CD4-positive, alpha-beta T cell treated with Interleukin-15 for 4 hours (primary cell): ENCODE measurements at places on chromosomes 6 and 20.

DNA sequence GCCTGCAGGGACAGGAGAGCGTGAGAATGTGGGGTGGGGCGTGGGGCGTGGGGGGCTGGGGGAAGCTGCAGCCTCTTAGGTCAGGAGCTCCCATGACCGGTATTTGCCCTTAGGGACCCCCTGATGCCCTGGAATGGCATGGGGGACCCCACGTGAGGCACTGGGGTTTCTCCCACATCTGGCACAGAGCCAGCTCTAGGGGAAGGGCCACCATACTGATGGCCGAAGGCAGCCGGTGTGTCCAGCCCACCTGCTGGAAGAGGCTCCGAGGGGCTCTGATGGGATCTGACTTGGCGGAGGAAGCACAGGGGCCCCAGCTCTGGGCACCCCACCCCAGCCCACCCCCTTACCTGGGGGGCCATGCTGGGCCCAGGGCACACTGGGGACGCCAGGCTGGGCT lies 10.8 kb downstream of the GATA5 start:
- no peak for DNase-seq

- DNase-seq = no peak
Measured at GRCh38 chr20:44768256-44768655, 22.6 kb downstream of the KCNK15 start.

DNA sequence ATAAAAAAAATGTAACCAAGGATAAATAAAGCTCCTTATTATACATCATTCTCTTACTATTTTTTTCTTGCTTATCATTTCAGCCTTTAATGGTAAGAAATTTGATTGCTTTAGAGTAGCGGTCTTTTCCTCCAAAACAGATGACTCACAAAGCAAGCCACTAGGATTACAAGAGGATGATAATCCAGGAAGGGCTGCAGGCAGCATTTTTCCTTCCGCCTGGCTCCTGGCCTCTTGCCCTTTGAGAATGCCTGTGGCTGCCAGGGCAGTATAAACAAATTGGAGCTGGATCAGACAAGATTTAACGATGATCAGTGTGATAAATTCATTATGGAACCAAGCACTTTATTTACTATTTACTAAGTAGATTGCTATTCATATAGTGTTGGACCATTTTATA lies 9.7 kb upstream of the FBXL4 start:
- no peak for DNase-seq

DNA sequence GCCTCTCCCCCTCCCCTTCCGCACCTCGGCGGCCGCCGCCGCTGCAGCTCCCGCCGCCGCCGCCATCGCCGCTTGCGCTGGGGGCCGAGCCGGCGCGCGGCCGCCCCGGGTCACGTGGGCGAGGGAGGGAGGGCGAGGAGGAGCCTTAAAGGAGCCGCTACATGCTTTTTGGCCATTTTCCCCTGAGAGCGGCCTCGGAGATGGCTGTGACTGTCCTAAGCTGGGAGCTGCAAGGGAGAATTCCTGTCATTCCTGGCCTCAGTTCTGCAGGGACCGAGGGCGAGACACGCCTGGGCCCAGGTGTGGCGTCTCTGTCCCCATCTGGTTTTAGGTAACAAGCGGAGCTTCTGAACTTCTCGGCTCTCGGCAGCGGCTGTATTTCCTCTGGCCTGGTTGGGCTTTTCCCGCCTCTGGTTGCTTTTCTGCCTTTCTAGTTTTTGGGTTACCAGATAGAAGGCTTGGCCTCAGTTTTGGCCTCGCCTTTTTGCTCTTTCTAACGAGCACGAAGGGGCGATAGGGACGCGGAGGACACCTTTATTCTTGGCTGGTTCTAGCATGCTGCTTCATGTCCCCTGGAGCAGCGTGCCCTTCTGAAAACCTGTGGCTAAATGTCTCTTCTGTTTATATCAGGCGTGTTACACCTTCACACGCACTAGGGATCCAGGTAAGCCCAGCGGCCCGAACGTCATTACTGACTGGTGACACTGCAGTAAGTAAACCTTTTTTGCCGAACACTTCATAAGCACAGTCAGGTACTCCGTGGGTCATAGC lies at the start of gene EHMT2:
EHMT2 (minus strand) TSS at position 87 of the 771 bp plus-strand sequence; CDS start at position 66, 21 bp downstream.
- peak; percentile 80 for DNase-seq

DNA sequence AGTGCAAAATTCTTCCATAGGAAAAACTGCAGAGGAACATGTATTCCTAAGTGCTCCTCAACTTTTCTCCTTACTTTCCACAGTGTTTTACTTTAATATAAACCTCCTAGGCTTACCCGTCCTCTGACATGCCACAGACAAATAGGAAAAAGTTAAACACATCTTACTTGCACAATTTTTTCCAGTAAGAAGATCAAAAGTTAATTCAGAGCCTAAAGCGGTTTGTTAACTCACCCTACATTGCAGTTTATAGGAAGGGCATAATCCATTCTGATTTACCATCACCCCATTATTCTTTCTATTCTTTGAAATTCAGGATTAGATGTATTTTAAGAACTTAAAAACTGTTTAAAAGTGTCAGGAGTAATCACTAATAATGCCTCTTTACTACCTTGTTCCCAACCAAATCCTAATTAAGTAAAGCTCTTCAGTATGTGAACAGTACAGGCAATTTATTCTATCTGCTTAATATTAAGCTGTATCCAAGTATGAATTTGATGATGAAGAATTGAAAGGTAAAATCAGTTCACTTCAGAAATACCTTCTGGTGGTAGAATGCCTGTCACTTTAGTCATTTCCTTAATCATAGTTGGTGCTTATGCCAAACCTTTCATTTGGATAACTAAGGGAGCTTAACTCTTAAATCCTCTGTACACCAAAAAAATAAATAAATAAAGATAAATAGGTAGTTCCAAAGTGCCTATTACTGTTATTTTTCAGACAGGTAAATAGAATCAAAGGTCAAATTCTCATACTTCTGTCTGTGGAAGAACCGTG lies 292.0 kb downstream of the ALDH8A1 start:
- no peak for DNase-seq

- no peak for DNase-seq
Measured at GRCh38 chr6:96620851-96621250, 57.9 kb downstream of the FHL5 start.

- DNase-seq = no peak
Measured at GRCh38 chr6:115783402-115784061, 277.2 kb downstream of the FRK start.

DNA sequence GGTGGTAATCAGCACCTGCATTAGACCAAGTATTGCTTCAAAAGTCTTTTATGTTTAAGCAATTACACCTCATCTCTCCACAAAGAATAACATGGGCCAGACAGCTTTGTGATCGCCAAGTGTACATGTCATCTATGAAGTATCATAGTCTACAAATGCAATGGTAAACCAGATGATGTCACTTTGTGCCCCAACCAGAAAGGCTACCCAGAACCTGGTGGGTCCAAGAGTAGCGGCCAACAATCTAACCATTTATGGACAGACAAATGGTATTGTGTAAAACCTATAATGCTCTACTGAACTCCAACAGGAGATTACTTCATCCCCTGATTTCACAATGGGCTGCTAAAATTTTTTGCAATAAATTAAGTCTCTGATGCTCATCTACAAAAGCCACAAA lies 295.9 kb downstream of the GMDS start:
- no peak for DNase-seq

DNA sequence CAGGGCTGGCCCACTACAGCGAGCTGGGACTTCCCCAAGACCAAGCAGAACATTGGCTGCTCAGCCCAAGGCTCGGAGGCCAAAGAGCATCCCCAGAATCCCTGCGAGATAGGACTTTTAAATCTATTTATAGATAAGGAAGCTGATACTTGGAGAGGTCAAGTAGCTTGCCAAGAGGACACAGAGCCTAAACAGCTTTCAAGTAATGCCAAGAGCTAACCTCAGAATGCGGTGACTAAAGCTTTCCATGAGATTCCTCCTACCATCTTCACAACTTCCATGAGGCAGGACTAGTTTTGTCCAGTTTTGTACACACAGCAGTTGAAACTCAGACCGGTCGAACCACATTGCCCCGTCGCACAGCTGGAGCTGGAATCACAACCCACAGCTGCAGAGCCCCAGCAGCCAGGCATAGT lies 168.1 kb upstream of the TOP1 start:
- DNase-seq = no peak

- DNase-seq = no peak
Measured at GRCh38 chr6:38603966-38604365, 35.8 kb downstream of the BTBD9 start.

GRCh38 chr6:84967389-84967788 lies 203.0 kb upstream of the TBX18 start:
- DNase-seq = no peak

DNA sequence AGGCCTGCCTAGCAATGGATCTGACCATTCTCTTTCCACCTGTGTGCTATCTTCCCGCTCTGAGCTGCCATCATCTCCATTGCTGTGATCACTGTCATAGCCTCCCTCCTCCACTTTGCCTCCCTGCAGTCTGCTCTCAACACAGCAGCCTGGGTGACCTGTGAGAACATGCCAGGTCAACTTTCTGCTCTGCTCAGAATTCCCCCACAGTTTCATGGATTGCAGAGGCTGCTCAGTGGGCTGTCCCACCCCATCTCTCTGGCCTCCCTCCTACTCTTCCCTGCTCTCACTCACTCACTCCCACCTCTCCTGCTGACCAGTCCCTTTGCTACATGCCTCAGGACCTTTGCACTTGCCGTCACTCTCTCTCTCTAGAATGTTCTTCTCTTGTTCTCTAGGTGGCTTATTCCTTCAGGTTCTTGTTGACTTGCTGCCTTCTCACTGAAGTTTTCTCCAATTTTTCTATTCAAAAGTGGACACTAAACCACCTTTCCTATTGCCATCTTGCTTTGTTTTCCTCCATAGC lies 159.9 kb downstream of the CD83 start:
- DNase-seq = no peak

DNA sequence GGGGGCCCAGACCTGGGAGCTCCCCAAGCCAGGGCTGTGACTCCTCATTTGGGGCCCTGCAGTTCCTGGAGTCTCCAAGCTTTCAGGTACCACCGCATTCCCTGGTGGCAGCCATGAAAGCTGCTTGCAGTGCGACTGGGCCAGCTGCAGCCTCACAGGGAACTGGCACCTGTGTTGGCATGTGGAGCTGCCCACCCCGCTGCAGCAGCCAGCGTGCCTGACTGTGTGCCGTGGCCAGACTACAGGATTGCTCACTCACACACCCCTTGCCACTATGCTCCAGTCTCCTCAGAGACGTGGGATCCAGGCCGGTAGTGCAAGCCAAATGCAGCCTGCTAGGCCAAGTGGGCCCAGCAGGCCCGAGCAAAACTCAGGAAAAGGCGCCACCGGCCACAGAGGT lies 450.7 kb downstream of the COL12A1 start:
- DNase-seq = no peak

GRCh38 chr6:159646733-159647132 lies 46.3 kb downstream of the SOD2 start:
- no peak for DNase-seq

GRCh38 chr6:47152666-47153403 lies 110.7 kb upstream of the ADGRF1 start:
- DNase-seq = no peak

DNA sequence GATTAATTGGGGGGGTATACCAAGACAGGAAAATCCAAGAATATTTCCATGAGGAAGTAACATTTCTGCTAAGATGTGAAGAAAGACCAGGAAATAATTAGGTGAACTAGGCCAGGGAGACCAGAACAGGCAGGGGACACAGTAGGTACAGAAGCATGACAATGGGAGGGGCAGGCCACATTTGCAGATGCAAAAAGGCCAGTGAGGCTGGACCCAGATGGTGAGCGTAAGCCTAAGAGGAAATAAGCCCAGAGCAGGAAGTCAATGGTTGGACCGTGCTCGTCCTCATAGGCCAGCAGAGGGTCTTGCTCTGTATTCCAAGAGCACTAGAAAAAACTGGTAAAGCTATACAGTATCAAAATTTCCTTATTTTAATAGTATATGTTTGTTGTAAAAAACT lies 9.4 kb downstream of the CEP162 start:
- DNase-seq = no peak

- no peak for DNase-seq
Measured at GRCh38 chr6:38687043-38687353, 15.9 kb downstream of the GLO1 start.

GRCh38 chr6:69866351-69866769 lies at the start of gene COL19A1:
Gene COL19A1, plus strand, starts transcription at chr6:69866556. Its CDS starts 13,012 bp downstream, at chr6:69879568.
- DNase-seq = peak; percentile 18

DNA sequence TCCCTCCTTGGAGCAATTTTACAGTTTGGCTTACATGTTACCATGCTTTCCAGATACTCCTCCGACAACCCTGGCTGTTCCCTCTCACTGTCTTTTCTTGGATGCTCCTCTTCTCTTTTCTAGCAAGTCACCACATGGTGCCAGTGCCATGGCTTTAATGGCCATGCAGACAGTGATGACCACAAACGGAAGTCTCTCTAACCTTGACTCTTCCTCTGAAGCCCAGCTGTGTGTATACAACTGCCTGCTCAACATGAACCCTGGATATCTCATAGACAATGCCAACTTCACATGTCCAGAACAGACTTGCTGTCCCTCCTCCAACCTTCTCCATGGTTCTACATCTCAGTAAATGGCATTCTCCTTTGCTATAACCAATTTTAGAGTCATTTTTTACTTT lies 49.8 kb upstream of the NEDD9 start:
- no peak for DNase-seq

- peak; percentile 42 for DNase-seq
Measured at GRCh38 chr6:109036574-109037294, 57.9 kb downstream of the SESN1 start.

DNA sequence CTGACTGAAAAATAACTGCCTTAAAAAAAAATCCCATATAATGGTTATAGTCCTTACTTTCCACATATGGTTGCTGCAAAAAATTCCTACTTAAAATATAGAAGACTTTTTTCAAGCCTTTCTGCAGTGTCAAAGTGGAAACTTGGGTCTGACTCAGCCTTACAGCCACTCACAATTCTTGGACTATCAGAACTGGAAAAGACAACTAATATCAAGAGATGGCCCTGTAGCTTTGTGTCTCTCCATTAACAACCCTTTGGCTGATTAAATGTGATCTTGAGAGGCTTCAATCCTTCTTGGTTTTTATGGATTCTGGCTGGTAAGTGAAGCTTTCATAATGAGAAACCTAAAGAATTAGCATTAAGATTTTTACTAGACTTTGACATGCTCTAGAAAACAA lies 307.8 kb downstream of the RNGTT start:
- no peak for DNase-seq

DNA sequence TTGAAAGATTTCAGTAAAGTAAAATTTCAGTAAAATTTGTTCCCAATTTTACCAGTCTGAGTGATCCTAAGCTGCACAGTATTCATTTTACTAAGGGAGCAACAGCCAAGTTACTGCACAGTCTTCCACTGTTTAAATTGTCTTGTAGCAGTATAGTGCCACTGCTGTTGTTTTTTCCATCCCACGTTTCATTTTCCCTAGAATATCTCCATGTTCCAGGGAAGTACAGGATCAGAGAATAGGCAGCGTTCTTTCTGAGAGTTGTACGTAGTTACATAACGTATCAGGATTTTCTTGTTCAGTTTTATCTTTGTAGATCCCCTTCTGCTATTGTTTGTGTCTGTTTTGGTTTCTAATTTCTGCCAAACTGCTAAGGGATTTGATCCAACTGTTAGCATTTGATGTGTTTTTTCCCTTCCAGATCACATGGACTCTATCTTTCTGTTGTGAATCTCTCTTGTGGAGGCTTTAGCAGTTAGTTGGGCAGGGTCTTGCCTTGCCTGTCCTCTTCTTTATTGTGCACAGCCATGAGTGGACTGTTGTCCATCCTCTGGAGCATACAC lies 38.4 kb downstream of the BCKDHB start:
- no peak for DNase-seq

- no peak for DNase-seq
Measured at GRCh38 chr6:129849456-129849855, 11.7 kb downstream of the TMEM244 start.
